T-helper 17 cell (primary cell): ENCODE measurements at places on chromosomes 1 and 21. TPM values are rescaled to one million over a fixed set of nuclear protein-coding genes. Genes with fewer than 3 reads are reported as not detected.

EPHB2 gene
- total RNA-seq = not detected

TMCC2 gene
- total RNA-seq = 10.2 TPM

ARHGAP30 gene
- total RNA-seq = 156 TPM

TSPEAR gene
- not detected for total RNA-seq

CD34 gene
- total RNA-seq = 0.20 TPM

SOAT1 gene
- total RNA-seq = 35.4 TPM

FALEC gene
- total RNA-seq = 1.1 TPM

FLG2 gene
- not detected for total RNA-seq

CASP9 gene
- 11.4 TPM for total RNA-seq

SDHB gene
- 48.5 TPM for total RNA-seq

PROK1 gene
- total RNA-seq = not detected

CNST gene
- 94.0 TPM for total RNA-seq

ACP6 gene
- total RNA-seq = 11.5 TPM
